Airway epithelial cell (primary cell): ENCODE measurements at places on chromosomes 12 and 14. TPM values are rescaled to one million over a fixed set of nuclear protein-coding genes. Genes with fewer than 3 reads are reported as not detected.

The ZFYVE1 gene
- 5.2 and 10.6 TPM in 2 replicates for total RNA-seq

The LRP1-AS gene
- not detected in 2 replicates for total RNA-seq

The SLC6A12 gene
- not detected in 2 replicates for total RNA-seq

The RTL1 gene
- not detected in 2 replicates for total RNA-seq

The TAS2R8 gene
- not detected in 2 replicates for total RNA-seq

The IAPP gene
- total RNA-seq, result not detected in 2 replicates

The RNU4-1 gene
- total RNA-seq, result under 0.01 TPM in 2 replicates

The PPM1H gene
- total RNA-seq, result 0.09 and 0.28 TPM in 2 replicates

The HOTAIR gene
- total RNA-seq, result not detected in 2 replicates

The TEX22 gene
- 0.07 TPM in 1 of 2 replicates, not detected in the other for total RNA-seq

The KRT86 gene
- 0.56 TPM in 1 of 2 replicates, not detected in the other for total RNA-seq

The GDF3 gene
- not detected in 2 replicates for total RNA-seq

The CSAD gene
- total RNA-seq, result 5.3 and 13.3 TPM in 2 replicates

The TTC6 gene
- 0.05 and 0.78 TPM in 2 replicates for total RNA-seq

The CATSPERB gene
- 0.42 and 1.6 TPM in 2 replicates for total RNA-seq

The INTS13 gene
- total RNA-seq, result 43.8 and 48.6 TPM in 2 replicates

The GLS2 gene
- 4.2 and 6.0 TPM in 2 replicates for total RNA-seq

The SLC25A47 gene
- not detected in 2 replicates for total RNA-seq

The LTBR gene
- 197 and 205 TPM in 2 replicates for total RNA-seq

The PIK3C2G gene
- 1.3 and 1.6 TPM in 2 replicates for total RNA-seq

The DBX2 gene
- total RNA-seq, result not detected in 2 replicates

The MORN3 gene
- total RNA-seq, result 0.21 TPM in 1 of 2 replicates, not detected in the other

The APOF gene
- total RNA-seq, result not detected in 2 replicates

The STXBP6 gene
- total RNA-seq, result not detected in 2 replicates

The GAS2L3 gene
- 5.7 and 5.9 TPM in 2 replicates for total RNA-seq

The DEGS2 gene
- total RNA-seq, result 3.4 and 6.6 TPM in 2 replicates

The GRIP1 gene
- 3.6 and 3.7 TPM in 2 replicates for total RNA-seq

The POTEG gene
- total RNA-seq, result not detected in 2 replicates

The DLK1 gene
- not detected in 2 replicates for total RNA-seq

The INHBC gene
- total RNA-seq, result 0.74 TPM in 1 of 2 replicates, not detected in the other

The KRT83 gene
- total RNA-seq, result not detected in 2 replicates

The KCNA1 gene
- total RNA-seq, result not detected in 2 replicates

The COQ10A gene
- total RNA-seq, result 7.8 and 18.3 TPM in 2 replicates

The PSMA3 gene
- total RNA-seq, result 133 and 153 TPM in 2 replicates

The CLEC14A gene
- total RNA-seq, result 0.05 TPM in 1 of 2 replicates, not detected in the other

The ABCD2 gene
- not detected in 2 replicates for total RNA-seq

The PRB2 gene
- not detected in 2 replicates for total RNA-seq

The ARHGAP9 gene
- total RNA-seq, result not detected in 2 replicates

The ASCL1 gene
- total RNA-seq, result not detected in 2 replicates

The TSHR gene
- not detected in 2 replicates for total RNA-seq

The COX14 gene
- total RNA-seq, result 57.8 and 64.6 TPM in 2 replicates

The KRT72 gene
- not detected in 2 replicates for total RNA-seq

The RNASE2 gene
- not detected in 2 replicates for total RNA-seq

The FAM90A1 gene
- not detected in 2 replicates for total RNA-seq

The PTPRB gene
- 0.28 and 0.35 TPM in 2 replicates for total RNA-seq

The SYT1 gene
- total RNA-seq, result 0.05 and 0.49 TPM in 2 replicates

The DCAF11 gene
- 37.3 and 48.1 TPM in 2 replicates for total RNA-seq

The SCARB1 gene
- total RNA-seq, result 91.2 and 142 TPM in 2 replicates

The COX8C gene
- total RNA-seq, result not detected in 2 replicates

The TMTC3 gene
- 33.8 and 37.5 TPM in 2 replicates for total RNA-seq

The SMCO2 gene
- 0.56 TPM in 1 of 2 replicates, not detected in the other for total RNA-seq

The ERBB3 gene
- total RNA-seq, result 22.6 and 36.5 TPM in 2 replicates

The KLRK1 gene
- total RNA-seq, result not detected in 2 replicates

The KRT82 gene
- total RNA-seq, result not detected in 2 replicates

The ACRBP gene
- 0.28 TPM in 1 of 2 replicates, not detected in the other for total RNA-seq

The CLEC1B gene
- not detected in 2 replicates for total RNA-seq

The CFAP73 gene
- not detected in 2 replicates for total RNA-seq

The PRB3 gene
- not detected in 2 replicates for total RNA-seq
